ENCODE measurements at places on chromosomes 1 and 21.

DNA sequence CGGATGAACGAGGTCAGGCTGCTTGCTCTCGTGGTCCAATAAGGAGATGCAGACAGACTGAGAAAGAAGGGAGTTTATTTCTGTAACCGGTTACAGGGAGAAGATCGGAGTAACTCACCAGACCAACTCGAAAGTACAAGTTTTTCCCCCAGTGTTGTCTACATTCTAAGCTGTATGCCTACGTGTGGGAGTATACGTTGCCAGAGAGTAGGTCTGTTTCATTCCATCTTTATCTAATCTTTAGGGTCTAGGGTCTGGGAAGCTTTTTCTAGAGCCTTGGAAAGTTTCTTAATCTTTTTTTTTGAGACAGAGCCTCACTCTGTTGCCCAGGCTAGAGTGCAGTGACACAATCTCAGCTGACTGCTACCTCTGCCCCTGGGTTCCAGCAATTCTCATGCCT, 4.7 kb upstream of the PADI1 start:
- no peak for DNase-seq

GRCh38 chr1:6248932-6249738, 5.2 kb downstream of the HES3 start:
- no peak for DNase-seq

DNA sequence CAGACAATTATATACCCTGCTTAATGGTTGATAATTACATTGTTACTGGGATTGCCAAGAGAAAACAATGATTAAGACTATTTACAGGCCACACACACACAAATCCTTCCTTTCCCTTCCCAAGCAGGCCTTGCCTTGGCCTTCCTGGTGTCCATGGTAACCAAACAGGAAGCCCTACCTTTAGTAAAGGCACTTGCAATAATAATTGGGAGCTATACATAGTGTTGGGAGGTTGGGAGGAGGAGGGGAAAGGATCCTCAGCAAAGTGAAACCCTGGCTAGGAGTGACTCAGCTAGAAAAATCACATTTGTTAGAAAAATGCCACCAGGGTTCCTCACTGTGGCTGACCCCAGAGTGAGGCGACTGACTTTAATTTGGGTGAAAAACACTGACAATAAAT, 122.3 kb upstream of the ADAR start:
- DNase-seq, result no peak

GRCh38 chr1:72830606-72831390, 548.5 kb upstream of the NEGR1 start:
- no peak for DNase-seq

DNA sequence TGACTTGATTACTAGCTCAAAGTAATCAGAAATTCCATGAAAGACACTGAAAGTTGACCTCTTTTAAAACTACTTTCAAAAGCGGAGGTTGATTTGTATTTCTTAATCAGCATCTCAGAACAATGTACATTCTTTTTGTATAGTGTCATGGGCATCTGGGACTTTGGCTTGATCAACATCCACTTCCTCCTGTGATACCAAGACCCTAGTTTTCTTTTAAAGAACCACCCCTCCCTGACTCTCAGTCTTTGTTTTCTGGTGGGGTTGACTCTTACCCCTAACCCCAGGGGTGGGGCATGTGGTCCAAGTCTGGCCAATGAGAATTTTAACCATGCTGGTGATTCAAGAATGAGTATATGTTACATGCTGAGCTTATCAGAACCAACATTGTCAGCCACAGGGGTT, 21.7 kb upstream of the IRF2BP2 start:
- no peak for DNase-seq

DNA sequence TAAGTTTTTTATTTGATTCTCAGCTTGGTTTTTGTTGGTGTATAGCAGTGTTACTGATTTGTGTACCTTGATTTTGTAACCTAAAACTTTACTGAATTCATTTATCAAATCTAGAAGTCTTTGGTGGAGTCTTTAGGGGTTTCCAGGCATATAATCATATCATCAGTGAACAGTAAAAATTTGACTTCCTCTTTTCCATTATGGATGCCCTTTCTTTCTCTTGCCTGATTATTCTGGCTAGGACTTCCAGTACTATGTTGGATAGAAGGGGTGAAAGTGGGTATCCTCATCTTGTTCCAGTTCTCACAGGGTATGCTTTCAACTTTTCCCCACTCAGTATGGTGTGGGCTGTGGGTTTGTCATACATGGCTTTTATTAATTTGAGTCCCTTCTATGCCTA, 23.6 kb upstream of the MAB21L3 start:
- no peak for DNase-seq

- peak; percentile 69 for DNase-seq
Observed at GRCh38 chr1:29709704-29710280, 473.5 kb downstream of the PTPRU start.

GRCh38 chr21:17660862-17661261, 48.2 kb upstream of the BTG3 start:
- DNase-seq, result no peak

Measured in Panc1 (cell line).